Lung (tissue), 17 donors: ENCODE measurements at places on chromosomes 16 and 17. TPM values are rescaled to one million over a fixed set of nuclear protein-coding genes. Genes with fewer than 3 reads are reported as not detected.

- H3K27ac ChIP-seq = peak overlapping the region; percentile 92
- H3K4me3 ChIP-seq = peak overlapping the region; percentile 95
- H3K4me1 ChIP-seq = peaks cover 3% of the 10 kb centered on the region
- DNase-seq = no peak
Measured at GRCh38 chr16:1420111-1420539, 422 bp downstream of the UQCC4 start.

GRCh38 chr17:55606488-55606815, 95.2 kb upstream of the SMIM36 start:
- peak; percentile 25 for DNase-seq
- H3K4me3 ChIP-seq = no peak overlapping the region
- H3K4me1 ChIP-seq = no peaks in the 10 kb centered on the region
- H3K27ac ChIP-seq = peak overlapping the region; percentile 22
- no peaks in the 10 kb centered on the region for H3K36me3 ChIP-seq

GRCh38 chr17:42946812-42947211, 17.4 kb downstream of the AARSD1 start:
- no peaks in the 10 kb centered on the region for H3K27me3 ChIP-seq
- H3K4me3 ChIP-seq = no peak overlapping the region
- no peak overlapping the region for H3K27ac ChIP-seq
- no peak for DNase-seq
- H3K4me1 ChIP-seq = no peaks in the 10 kb centered on the region
- peaks cover 3% of the 10 kb centered on the region for H3K36me3 ChIP-seq

- DNase-seq = no peak
- no peaks in the 10 kb centered on the region for H3K36me3 ChIP-seq
- no peaks in the 10 kb centered on the region for H3K27me3 ChIP-seq
Measured at GRCh38 chr16:48676836-48677235, 66.9 kb upstream of the N4BP1 start.

DNA sequence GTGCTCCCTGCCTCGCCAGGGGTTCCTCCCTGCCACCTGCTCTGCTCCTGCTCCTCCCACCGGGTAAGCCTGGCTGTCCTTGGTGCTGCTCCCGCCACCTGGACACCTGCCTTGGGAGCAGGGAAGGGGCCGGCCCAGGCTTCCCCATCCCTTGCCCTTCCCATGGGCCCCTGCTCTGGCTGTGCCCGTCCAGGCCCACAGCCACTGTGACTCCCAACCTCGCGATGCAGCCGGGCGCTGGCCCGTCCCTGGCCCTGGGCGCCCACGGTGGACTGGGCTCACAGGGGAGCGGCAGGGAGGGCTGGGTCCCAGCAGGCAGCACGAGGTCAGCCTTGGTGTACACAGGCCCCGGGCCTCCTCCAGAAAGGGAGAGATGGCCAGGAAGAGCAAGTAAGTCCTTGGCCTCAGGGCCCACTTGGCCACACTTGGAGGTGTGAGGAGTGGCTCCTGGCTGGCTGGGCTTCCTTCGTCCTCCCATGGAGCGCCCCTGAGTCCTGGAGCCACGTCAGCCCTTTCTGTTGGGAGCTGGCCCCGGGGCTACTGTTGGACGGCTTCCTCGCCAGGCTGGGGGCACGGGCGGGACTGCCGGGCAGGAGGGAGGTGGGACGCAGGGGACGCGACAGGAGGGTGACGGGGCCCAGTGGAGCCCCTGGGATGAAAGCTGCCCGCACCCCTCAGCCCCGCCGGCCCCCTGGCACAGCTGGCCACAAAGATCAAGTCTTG, 15.3 kb downstream of the ENGASE start:
- no peaks in the 10 kb centered on the region for H3K36me3 ChIP-seq
- no peaks in the 10 kb centered on the region for H3K27me3 ChIP-seq
- H3K27ac ChIP-seq = no peak overlapping the region
- H3K4me1 ChIP-seq = no peaks in the 10 kb centered on the region
- H3K4me3 ChIP-seq = no peak overlapping the region
- no peak for DNase-seq

GRCh38 chr17:43309505-43310332, 75.9 kb upstream of the RNU2-1 start:
- no peak for DNase-seq
- no peaks in the 10 kb centered on the region for H3K27me3 ChIP-seq
- H3K4me1 ChIP-seq = no peaks in the 10 kb centered on the region
- no peak overlapping the region for H3K27ac ChIP-seq

RPRML gene
- total RNA-seq = 0.37 TPM

IGFALS gene
- 4.4 TPM for total RNA-seq

DNA sequence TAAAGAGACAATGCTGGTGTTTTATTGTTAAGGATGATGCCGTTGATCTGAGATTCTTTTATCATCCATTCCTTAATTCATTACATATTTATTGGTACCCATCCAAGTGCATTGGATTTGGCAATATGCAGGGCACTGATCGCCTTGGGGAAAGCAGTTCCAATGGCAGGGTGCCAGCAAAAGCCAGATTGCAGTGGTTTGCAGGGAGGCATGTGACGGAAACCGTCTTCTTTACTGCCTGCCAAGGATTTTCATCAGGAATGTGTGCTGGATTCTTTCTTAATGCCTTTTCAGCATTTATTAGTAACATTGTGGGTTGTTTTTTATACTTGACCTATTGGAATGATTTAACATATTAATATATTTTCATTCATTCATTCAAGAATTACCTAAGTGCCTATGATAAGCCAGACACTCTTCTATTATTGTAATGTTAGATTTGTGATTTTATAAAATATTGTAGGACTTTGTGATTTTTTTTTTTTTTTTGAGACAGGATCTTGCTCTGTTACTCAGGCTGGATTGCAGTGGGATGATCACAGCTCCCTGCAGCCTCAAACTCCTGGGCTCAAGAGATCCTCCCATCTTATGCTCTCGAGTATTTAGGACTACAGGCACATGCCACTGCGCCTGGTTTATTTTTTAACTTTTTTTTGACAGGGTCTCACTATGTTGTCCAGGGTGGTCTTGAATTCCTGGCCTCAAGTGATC, 93.4 kb upstream of the TNRC6A start:
- no peak overlapping the region for H3K4me3 ChIP-seq
- peak; percentile 94 for DNase-seq
- peaks cover 15% of the 10 kb centered on the region for H3K4me1 ChIP-seq
- no peaks in the 10 kb centered on the region for H3K27me3 ChIP-seq
- no peak overlapping the region for H3K27ac ChIP-seq
- no peaks in the 10 kb centered on the region for H3K36me3 ChIP-seq

TBC1D26 gene
- total RNA-seq = 0.34 TPM

SOX15 gene
- total RNA-seq = 0.86 TPM

GRCh38 chr17:20271011-20271610, 196.2 kb downstream of the LGALS9B start:
- H3K4me3 ChIP-seq = no peak overlapping the region
- no peak overlapping the region for H3K27ac ChIP-seq
- no peak for DNase-seq
- no peaks in the 10 kb centered on the region for H3K27me3 ChIP-seq
- H3K4me1 ChIP-seq = peaks cover 13% of the 10 kb centered on the region

MEOX1 gene
- 1.2 TPM for total RNA-seq

- H3K4me3 ChIP-seq = no peak overlapping the region
- H3K27me3 ChIP-seq = no peaks in the 10 kb centered on the region
- no peak overlapping the region for H3K27ac ChIP-seq
- H3K36me3 ChIP-seq = no peaks in the 10 kb centered on the region
Measured at GRCh38 chr17:65638221-65638975, 77.0 kb upstream of the AXIN2 start.

CNTD1 gene
- 0.92 TPM for total RNA-seq

GRCh38 chr16:19831678-19832077, 53.0 kb downstream of the GPRC5B start:
- no peaks in the 10 kb centered on the region for H3K27me3 ChIP-seq
- H3K27ac ChIP-seq = no peak overlapping the region
- no peak overlapping the region for H3K4me3 ChIP-seq
- no peaks in the 10 kb centered on the region for H3K4me1 ChIP-seq
- H3K36me3 ChIP-seq = peaks cover 3% of the 10 kb centered on the region

SLC16A11 gene
- 7.5 TPM for total RNA-seq

DNA sequence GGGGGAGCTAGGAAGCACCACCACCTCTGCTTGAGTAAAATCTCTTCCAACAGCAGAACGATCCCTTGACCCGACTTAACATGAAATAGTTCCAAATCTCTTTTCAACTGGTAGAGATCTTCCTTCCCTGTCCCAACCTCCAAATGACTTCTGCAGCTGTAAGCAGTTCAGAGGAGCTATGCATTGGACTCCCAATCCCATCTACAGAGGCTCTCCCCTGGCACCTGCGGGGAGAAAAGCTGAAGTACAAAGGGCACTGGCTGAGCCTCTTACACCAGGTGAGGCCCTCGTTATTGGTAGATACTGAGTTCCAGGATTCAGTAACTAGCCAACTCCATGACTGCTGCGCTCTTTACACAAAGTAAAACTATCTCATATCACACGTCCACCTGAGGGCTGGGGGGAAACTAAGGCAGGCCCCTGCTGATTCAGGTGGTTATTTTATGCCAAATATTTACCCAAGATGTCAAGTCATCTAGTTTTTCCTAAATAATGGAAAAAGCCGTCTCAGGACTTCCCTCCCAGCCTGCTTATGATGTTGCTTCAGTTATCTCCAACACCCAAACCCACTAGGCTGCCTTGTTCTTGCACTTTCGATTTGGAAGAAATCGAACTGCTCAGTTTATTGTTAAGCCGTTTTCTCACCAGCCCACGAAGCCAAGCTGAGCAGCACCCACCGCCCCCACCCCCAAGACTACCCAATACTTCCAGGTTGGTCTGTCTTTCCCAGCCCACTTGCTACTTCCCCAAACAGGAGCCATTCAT, 3.2 kb downstream of the ACTG1 start:
- H3K27me3 ChIP-seq = no peaks in the 10 kb centered on the region
- peaks cover 4% of the 10 kb centered on the region for H3K4me1 ChIP-seq
- no peak for DNase-seq
- H3K36me3 ChIP-seq = peaks cover 39% of the 10 kb centered on the region

GRCh38 chr17:78184351-78184750, 2.5 kb downstream of the TK1 start:
- H3K4me1 ChIP-seq = no peaks in the 10 kb centered on the region
- no peak overlapping the region for H3K4me3 ChIP-seq
- no peak overlapping the region for H3K27ac ChIP-seq
- no peak for DNase-seq

DNA sequence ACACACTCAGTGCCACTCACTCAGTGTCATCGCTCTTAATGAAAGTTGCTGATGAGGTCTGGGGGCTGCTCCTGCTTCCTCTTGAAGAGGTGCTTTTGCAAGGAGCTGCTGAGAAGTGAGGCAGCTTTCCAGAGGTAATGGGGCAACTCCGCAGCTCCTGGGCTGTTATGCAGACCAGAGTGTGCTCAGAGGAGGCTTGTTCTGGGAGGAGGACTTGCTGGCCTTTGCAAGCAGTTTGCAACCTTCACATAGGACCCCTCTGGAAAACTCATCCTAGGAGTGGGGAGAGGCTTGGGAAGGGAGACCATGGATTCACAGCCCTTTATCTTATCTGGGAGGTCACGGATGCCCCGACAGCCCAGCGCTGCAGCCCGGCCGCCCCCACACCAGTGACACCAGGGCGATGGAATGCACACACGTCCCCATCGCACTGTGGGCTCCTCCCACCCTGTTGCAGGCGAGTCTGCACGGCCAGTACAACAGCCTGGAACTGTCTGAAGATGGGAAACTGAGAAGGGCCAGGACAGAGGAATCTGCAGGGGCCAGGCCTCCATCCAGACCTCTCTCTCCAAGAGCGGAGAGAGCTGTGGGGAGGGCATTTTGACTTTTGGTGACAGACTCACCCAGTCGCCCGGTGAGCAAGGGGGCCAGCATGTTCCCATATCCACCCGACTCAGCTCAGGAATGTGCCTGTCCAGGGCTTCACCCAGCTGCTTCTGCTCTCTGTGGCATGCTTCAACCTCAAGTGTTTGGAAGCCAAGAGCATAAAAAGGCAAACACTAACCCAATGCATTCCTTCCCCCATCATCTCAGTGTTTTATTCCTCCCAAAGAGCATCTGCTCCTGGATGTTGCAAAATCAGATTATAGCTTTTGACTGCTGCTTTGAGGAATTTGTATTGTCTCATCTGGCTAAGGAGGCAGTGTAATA, 78.6 kb upstream of the ZNF469 start:
- H3K4me3 ChIP-seq = no peak overlapping the region
- H3K27ac ChIP-seq = no peak overlapping the region
- H3K27me3 ChIP-seq = no peaks in the 10 kb centered on the region
- H3K4me1 ChIP-seq = no peaks in the 10 kb centered on the region

- no peaks in the 10 kb centered on the region for H3K27me3 ChIP-seq
- peaks cover 7% of the 10 kb centered on the region for H3K36me3 ChIP-seq
- no peak for DNase-seq
Measured at GRCh38 chr16:87712184-87712762, 53.5 kb downstream of the KLHDC4 start.

DNA sequence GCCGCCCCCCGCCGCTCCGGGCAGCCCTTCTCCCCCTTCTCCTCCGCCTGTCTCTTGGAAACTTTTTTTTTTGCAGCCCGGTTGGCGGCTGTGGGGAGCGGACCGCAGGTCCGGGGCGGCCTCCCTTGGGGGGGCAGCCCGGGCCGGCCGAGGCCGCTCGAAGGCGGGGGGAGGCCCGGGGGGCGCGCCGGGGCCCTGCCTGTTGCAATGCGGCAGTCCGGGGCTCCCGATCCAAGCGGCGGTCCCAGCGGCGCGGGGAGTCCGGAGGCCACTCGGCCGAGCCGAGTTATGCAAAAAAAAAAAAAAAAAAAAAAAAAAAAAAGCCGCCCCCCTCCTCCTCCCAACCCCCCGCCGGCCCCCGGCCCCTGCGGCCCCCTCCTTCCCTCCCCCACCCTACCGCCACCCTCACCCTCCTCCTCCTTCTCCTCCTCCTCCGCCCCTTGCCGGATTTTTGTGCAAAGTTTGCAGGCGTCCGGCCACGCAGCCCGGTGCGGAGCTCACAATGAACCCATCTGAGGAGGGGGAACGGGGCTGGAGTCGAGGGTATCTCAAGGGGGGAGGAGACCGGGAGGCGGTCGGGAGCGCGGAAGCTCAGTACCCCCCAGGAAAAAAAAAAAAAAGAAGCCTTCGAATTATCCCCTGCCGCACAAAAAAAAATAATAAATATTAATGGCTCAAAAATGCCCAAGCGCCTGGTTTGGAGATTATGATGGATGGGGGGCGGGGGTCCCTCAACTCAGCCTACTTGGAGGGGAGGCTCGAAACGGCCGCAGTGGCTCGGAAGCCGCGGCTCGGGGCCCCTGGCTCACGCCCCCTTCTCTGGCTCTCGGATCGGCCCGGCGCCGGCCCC, at the start of gene ZNF423:
ZNF423 (minus strand) TSS at position 291 of the 850 bp plus-strand sequence. CDS start 338 bp downstream, outside the sequence.
- peak within 1 kb of the TSS; percentile 67 for H3K4me3 ChIP-seq
- H3K36me3 ChIP-seq = no peaks in the 10 kb centered on the region
- H3K4me1 ChIP-seq = peaks cover 23% of the 10 kb centered on the region

DNA sequence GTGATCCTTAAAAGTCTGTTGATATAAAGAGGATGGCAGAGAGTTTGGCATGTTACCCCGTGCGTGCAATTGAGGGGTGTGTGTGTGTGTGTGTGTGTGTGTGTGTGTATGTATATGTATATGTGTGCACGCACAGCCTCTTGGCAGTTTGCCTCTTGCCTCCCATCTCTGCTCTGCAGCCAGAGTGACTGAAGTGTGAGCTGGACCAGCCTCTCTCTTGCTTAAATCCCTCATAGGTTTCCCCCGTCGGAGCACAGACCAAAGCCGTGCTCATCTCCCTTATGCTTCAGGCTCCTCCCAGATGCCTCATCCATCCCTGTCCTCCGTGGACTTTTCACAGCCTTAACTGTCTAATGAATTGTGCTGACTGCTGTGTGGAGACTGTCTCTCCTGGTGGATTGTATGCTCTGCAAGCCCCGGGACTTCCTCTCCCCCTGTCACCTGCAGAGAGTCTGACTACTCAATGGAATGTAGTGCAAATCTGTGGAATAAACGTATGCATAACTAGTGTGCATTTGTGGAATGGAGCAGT, 413.5 kb downstream of the CPPED1 start:
- no peaks in the 10 kb centered on the region for H3K27me3 ChIP-seq
- no peaks in the 10 kb centered on the region for H3K4me1 ChIP-seq
- no peak overlapping the region for H3K4me3 ChIP-seq
- no peak overlapping the region for H3K27ac ChIP-seq
